NCI-H1436 (cell line): ENCODE measurements at places on chromosomes 6 and 20.
A peak's percentile ranks its signal among the peaks of the same experiment; 100 is the strongest.

DNA sequence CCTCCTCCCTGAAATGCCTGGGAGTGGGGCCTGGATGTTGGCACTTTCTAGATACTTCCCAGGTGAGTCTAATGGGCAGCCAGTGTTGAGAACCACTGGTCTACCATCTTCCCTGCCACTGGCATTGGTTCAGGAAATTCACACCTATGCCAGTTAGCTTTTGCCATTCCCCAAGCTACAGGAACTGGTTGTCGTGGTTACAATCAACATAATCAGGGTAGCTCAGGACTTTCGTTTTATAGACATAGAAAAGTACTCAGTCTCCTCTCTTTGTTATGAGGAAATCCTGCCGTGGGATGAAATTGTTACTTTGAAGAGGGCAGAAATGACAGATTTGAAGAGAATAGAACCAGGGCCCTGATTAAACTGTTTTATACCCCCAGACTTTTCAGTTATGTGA, 127.9 kb upstream of the FOXO3 start:
- no peak for DNase-seq

DNA sequence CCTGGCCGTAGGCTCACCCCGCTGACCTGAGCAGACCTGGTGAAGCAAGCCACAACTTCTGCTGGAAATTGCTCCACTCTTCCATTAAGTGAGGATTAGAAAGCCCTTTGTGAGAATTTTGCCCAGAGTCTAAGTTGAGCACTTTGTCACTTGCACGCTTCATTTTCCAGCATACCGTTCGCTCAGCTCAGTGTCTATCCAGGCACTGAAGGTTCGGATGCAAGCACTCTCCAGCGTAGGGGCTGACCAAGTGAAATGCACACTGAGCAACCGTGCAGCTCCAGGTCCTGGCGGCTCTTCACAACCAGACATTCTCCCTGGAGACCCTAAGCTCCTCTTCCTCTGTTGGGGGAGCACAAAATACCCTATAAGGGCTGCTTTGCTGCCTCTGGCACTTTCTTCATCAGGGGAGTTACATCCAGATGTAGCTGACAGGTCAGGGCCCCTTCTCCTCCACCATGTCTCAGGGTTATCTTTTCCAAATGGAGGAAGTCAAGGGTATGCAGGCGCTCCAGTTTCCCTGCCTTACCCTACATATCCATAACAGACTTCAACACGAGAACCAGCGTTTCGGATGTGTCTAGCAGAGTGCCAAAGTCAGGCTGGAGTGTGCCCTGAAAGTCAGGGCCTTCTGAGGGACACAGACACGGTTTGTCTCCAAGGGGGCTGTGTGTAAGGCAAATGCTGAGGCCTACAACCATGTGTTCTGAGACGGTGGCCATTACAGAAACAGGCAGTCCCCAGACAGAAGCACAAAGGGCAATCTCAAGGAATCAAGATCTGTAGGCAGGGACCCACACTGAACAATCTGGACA, 146.7 kb upstream of the AFDN start:
- DNase-seq = no peak

GRCh38 chr20:20932156-20932555, 174.0 kb downstream of the LINC00237 start:
- DNase-seq = no peak

DNA sequence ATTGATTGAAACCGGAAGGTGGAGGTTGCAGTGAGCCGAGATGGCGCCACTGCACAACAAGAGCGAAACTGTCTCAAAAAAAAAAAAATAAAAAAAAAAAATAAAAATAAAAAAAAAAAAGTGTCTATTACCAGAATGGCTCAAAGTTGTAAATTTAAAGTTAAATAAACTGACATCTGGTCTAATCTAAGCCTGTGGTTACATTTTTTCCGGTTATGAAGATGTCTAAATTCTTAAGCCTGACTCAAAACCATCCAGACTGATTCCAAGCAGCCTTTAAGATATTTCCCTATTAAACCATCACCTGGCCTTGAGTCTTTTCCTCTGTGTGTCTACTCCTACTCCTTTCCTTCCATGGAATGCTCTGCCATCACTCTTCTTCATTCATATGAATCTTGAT, 371.7 kb upstream of the RUNX2 start:
- DNase-seq = no peak

GRCh38 chr6:9621276-9621675, 793.6 kb downstream of the TFAP2A start:
- DNase-seq = no peak

- no peak for DNase-seq
These were observed 1172.2 kb upstream of the CITED2 start for GRCh38 chr6:140546640-140547039.

- DNase-seq = no peak
These were observed 270.8 kb downstream of the ARID1B start for GRCh38 chr6:157047951-157048350.

- no peak for DNase-seq
These were observed 386.8 kb upstream of the TSHZ2 start for GRCh38 chr20:52585333-52585732.

DNA sequence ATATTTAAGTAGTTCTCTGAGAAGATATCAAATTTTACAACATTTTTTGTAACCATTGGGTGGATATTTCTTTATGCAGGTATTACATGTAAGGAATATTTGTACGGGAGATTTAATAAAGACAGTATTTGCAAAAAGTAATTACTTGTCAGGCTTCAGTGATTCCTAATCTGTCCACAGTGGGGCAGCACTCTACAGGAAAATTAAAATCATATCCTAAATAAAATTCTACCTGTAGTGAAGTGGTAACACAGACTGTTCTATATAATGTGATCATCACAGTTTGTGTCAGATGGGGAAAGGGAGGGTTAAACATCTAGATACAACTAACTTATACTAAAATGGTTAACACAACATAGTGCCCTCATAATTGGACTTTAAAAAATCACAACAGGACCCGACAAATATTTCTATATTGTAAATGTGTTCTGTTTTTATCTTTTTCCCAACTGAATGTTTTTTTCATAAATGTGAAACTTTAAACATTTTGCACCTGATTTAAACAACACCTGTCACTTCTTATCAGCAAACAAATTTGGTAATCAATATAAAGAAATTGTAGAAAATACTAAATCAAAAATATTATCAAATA, 145.6 kb upstream of the MANEA start:
- peak; percentile 53 for DNase-seq

DNA sequence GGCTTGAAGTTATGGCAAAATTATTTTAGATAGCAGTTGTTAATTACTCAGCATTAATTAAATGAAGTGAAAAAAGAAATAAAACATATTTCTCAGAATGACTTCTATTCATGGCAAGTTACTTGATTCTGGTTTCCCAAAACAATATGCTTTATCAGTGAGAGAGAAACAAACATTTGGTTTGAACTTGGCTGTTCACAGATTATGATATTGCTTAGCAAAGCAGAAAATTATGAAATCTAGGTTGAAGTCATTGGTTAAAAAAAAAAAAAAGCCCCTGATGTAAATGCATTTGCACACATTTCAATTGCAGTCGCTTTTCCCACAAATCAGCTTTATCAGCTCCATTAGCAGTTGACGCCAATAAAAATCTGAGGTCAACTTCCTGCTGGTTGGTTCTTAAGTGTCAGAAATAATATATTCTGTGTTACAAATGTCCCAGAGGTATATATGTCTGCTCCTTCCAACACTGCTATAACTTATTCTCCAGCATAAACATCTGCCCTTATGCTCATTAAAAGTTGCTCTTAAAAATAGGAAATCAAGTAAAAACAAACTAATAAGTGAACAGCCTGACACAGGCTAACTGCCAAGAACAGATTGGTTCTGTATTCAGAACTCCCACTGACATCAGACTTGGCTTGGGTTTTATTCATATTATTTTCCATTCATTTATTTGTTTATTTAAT, 275.4 kb downstream of the PHF3 start:
- DNase-seq = no peak

GRCh38 chr6:52663120-52663935, 7.6 kb upstream of the TMEM14A start:
- peak; percentile 61 for DNase-seq

GRCh38 chr6:146388736-146389364, 154.8 kb upstream of the RAB32 start:
- no peak for DNase-seq

DNA sequence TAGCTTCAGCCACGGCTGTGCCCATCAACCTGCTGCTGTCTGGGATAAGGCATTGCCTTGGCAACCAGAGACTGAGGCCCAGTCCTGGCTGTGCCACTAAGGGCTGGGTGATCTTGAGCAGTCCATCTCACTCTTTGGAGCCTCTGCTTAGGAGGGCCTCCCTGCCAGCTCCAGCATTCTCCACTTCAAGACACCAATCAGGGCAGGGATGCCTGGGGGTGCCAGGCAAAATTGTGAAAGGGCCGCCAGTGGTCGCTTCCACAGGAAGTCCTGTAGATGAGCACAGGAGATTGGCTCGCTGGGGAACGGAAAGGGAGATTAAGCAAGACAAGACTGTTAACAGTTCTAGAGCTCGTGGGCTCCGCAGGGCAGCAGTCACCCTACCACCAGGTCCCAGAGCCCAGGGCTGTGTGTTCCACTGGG, at the start of gene RAB44:
Gene RAB44, plus strand, starts transcription at position 346 of the 423 bp plus-strand sequence. CDS start 6,410 bp downstream, outside the sequence.
- no peak for DNase-seq

- peak; percentile 7 for DNase-seq
These were observed 79.2 kb upstream of the FOXA2 start for GRCh38 chr20:22663528-22664025.

DNA sequence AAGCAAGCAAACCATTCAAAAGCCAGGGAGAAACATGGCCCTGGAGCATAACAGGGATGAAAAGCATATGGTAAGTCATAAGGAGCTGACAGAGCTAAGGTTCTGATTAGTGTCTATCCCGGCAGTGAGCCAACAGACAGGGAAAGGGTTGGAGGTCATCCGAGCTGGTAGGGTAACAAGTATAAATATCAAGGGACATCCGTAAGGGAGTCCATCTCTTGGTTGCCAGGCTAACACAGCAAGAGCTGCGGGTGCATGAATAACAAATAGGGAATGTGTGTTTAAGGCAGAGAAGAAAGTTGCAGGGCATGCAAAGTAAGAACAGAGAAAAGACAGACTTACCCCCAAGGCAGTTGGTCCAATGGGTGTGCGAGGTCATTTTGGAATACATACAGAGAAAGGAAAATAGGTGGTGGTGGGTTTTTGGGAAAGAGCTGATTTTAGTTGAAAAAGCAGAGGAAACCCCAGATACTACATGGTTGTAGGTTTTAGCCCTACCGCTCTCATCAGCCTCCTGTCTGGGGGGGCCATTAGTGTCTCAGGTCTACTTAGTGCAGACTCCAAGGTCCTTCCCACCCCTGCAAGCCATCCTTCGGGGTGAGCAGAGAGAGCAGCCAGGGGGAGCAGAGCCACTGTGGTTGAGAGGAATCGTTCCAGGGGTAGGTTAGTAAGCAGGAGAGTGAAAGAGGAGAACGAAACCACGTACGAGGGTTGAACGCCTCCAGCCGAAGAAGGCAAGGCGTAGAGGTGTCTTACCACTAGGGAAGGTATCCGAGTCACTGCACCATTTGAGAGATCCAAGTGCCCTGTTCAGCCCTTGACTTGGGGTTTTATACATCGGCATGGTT, at the start of gene ERVFRD-1:
Gene ERVFRD-1, minus strand, starts transcription at position 805 of the 848 bp plus-strand sequence. CDS start 6,415 bp downstream, outside the sequence.
- no peak for DNase-seq
